ENCODE measurements at places on chromosomes 7 and 10.

- no peak for DNase-seq
Observed at GRCh38 chr7:40674316-40674715, 539.5 kb downstream of the SUGCT start.

DNA sequence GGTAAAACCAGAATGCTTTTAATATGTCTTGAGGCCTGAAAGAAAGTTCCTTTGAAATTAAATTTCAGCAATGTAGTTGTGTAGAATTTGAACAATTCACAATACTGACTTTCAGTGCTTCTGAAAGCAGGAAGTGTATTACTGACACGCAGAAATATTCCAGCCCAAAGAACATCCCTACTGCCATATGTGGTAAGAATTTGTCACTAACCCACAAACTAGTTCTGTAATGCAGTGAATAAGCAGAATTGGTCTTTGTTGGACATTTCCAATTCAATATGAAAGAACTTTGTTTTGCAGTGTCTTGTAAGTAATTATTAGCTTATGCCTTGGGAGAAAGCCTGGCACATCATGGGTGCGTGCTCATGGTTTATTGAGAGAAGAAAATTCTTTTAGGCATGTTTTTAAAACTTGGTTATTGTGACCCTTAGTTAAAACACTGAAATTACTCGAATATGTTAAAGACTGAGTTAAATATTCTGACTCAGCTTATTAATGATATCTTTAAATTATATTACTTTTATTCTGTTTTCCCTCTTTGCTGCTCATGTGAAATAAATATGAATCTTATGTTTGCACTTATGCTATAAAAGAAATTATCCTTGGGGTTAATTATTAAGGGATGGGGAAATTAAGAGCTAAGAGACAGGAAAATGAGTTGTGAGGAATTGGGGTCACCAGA, 33.4 kb downstream of the PTPN12 start:
- DNase-seq = no peak

- DNase-seq = peak; percentile 91
Observed at GRCh38 chr7:151080522-151081169, at the start of gene FASTK. Gene FASTK (minus strand): TSS chr7:151080809. CDS start chr7:151080766, 43 bp downstream.

- DNase-seq = no peak
Observed at GRCh38 chr10:12849319-12850181, 152.0 kb downstream of the CCDC3 start.

GRCh38 chr10:28054228-28054860, 55.5 kb upstream of the ODAD2 start:
- DNase-seq = no peak

GRCh38 chr10:51389415-51390321, 309.7 kb downstream of the CSTF2T start:
- DNase-seq = no peak

Measured in CD4-positive, alpha-beta T cell treated with Interleukin-1 beta for 1 hour (primary cell).